PC-3 (cell line): ENCODE measurements at places on chromosomes 1 and 21. TPM values are rescaled to one million over a fixed set of nuclear protein-coding genes. Genes with fewer than 3 reads are reported as not detected.

Gene CHRM3
- 1.2 and 3.5 TPM in 2 replicates for total RNA-seq

Gene TFAP2E
- total RNA-seq: 0.26 and 1.4 TPM in 2 replicates

Gene CRYAA
- total RNA-seq: not detected in 2 replicates

Gene CELA2B
- total RNA-seq: not detected in 2 replicates

Gene CYP2J2
- total RNA-seq: 0.44 and 0.75 TPM in 2 replicates

Gene ZBTB8A
- total RNA-seq: 1.7 and 3.5 TPM in 2 replicates

Gene CENPF
- 92.6 and 101 TPM in 2 replicates for total RNA-seq

Gene ZNF672
- 83.9 and 89.4 TPM in 2 replicates for total RNA-seq

Gene KRTAP12-2
- not detected in 2 replicates for total RNA-seq

Gene ITPKB
- 17.7 and 24.1 TPM in 2 replicates for total RNA-seq

Gene VSIG8
- 0.29 and 0.47 TPM in 2 replicates for total RNA-seq
